Omental fat pad (tissue), 4 donors: ENCODE measurements at places on chromosomes 1 and 21.

GRCh38 chr1:109650609-109651008 lies 5.3 kb upstream of the GSTM4 start:
- DNase-seq = no peak

DNA sequence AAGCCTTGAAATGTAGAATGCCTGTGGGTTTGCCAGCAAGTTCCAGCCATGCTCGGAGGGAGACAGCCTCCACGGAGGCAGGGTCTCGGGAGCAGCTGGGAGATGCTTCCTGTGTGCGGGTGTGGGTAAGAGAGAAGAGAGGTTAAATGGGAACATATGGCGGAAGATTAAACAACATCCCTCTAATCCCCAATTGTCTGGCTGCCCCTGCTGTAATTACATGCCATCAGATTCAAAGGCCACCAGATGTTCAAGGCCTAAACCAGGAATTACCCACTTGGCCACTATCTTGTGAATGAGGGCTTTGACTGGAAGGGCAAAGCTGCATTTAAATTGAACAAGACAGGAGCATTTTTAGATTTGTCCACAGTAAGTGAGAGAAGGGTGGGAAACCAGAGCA lies 81.4 kb upstream of the BACE2 start:
- DNase-seq = no peak

DNA sequence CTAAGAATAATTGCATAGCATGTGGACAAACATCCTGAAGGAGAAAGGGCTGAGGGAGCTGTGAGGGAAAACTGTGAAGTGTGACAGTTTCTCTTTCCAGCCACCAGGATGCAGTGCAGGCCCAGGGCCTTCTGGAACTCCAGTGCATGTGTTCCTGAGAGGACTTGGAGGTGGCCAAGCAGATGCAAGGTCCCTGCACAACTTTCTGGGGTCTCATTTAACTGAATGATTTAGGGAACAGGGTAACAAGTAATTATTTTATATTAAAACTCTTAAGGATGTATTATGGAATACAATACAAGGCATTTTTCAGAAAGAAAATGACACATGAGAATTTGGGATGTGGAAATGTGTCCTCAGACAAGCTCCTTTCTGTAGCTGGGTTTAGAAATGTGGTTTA lies 61.2 kb upstream of the MCOLN3 start:
- DNase-seq = no peak

- no peak for DNase-seq
Measured at GRCh38 chr21:15211491-15212133, 146.8 kb upstream of the NRIP1 start.

DNA sequence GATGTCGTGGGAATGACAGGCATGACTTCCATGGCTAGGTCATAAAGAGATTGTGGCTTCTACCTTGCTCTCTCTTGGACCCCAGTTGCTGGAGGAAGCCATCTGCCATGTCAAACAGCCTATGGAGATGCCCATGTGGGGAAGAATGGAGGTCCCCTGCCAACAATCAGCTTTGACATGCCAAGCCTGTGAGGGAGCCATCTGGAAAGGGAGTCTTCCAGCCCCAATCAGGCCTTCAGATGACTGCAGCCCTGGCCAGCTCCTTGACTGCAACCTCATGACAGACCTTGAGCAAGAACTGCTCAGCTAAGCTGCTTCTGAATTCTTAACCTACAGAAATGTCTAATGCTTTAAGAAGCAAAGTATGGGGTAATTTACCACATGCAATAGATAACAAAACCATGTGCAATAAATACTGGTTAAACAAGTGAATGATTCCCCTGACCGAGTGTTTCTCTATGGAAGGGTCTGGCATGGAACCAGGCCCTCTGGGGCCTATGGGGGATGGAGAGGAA lies 187.1 kb downstream of the HIVEP3 start:
- no peak for DNase-seq

DNA sequence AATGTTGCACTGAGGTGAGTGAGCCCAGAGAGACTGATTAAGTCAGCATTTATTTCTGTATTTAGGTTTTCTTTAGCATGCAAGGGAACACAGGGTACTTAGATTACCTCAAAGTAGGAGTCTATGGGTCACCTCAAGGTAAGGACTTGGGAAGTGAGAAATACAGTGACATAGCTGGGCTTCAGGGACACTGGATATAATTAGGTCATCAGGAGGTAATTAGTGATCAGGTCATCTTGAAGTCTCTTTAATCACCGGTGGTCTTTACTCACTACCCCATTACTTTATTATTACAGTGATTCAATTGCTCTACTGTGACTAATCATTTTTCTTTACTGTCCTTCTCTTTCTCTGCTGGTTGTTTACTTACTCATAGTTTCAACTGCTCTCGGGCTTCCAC lies 59.9 kb upstream of the KCNK1 start:
- no peak for DNase-seq

GRCh38 chr1:193234530-193234929 lies 48.1 kb upstream of the B3GALT2 start:
- DNase-seq = no peak

GRCh38 chr1:196207612-196208217 lies 400.5 kb downstream of the KCNT2 start:
- no peak for DNase-seq

- DNase-seq = no peak
Measured at GRCh38 chr1:29643281-29643680, 407.0 kb downstream of the PTPRU start.

- DNase-seq = no peak
Measured at GRCh38 chr21:44550807-44551206, 498 bp downstream of the KRTAP10-2 start.

DNA sequence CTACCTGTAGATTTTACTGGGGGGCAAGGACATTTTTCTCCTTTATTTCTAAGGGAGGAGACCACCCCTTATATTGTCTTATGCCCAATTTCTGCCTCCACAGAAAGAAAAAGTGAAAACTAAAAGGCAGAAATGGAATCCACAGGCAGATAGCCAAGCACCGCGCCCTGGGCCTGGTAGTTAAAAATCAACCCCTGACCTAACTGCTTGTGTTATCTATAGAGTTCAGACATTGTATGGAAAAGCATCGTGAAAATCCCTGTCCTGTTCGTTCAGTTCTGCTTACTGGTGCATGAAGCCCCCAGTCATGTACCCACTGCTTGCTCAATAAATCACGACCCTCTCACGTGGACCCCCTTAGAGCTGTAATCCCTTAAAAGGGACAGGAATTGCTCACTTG lies 33.7 kb upstream of the IL6R start:
- DNase-seq = no peak

DNA sequence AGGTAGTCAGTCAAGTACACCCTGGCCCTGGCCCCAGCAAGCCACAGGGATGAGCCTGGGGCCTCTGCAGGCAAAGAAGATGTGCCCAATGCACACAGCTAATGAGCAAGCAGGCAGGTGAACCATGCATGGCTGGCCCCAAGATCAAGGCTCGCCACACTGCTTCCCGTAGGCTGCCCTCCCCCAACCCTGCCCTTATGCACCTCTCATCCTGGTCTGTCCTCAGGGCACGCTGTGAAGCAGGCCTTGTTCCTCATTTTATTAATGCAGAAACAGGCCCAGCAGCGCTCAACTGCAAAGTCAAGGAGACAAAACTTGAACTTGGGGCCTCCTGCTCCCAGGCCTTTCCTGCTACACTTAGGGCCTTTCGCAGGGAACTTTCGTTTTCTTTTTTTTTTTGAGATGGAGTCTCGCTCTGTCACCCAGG lies 35.6 kb upstream of the ID3 start:
- no peak for DNase-seq

DNA sequence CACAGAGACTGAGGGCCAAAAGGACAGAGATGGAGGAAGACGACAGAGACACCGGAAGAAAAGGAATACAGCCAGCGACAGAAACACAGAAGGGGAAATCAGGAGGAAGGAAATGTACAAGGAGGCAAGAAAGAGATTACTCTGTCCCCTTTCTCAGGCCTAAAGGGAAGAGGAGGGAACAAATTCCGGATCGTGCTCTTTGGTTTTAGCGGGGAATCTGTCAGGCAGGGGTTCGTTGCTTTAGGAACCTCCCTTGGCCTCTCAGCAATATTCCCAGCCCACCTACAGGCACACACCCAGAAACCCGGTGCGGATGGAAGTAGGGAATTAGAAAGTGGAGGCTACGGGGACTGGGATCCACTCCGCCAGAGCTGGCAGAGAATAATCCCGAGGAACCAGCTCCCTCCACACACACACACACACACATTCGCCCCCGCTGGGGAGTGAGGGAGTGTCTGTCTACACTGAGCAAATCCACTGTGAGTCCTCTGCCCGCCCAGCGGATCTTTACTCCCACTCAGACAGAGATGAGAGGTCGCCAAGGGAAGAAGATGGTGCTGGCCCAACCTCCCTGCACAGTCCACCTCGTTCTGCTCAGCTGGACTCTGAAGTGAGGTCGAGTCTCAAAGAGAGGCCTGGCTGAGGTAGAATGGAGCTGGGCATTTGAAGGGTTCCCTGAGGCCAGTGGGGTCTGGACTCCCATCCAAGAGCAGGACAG lies 5.7 kb downstream of the TAL1 start:
- DNase-seq = no peak

GRCh38 chr1:169835647-169836046 lies 40.9 kb upstream of the METTL18 start:
- DNase-seq = no peak

GRCh38 chr1:230230948-230231773 lies 164.1 kb downstream of the GALNT2 start:
- DNase-seq = no peak

DNA sequence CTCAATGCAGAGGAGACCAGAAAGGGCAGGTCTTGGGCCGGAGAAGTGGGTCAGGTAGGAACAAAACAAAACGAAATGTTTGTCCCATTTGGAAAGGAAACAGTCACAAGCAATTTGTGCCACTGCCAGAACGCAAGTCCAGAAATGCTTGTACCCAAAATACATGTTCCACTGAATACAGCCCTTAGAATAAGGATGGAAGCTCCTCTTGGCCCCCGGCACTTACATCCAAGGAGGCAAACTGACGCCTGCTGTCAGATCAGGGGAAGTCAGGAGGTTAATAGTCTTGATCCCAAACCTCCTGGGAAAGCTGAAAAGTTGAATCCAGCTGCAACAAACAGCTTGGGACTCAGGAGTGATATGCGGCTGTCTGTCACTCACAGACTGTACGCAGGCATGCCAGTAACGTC lies 75.9 kb upstream of the GALNT2 start:
- no peak for DNase-seq

DNA sequence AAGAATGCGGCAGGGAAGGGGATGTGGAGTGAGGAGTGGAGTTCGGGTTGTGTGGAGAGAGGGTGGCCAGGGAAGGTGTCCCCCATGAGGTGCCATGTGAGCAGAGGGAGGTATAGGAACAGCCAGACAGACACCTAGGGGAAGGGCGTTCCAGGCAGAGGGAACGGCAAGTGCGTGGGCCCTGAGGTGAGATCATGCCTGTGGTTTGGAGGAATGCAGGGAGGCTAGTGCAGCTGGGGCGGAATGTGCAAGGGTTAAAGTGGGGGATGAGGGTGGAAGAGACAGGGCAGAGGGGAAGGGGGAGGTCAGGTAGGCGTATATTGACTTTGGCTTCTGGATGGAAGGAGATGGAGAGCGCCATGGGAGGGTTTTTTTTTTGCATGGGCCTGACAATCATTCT lies 31.6 kb upstream of the PADI6 start:
- no peak for DNase-seq

DNA sequence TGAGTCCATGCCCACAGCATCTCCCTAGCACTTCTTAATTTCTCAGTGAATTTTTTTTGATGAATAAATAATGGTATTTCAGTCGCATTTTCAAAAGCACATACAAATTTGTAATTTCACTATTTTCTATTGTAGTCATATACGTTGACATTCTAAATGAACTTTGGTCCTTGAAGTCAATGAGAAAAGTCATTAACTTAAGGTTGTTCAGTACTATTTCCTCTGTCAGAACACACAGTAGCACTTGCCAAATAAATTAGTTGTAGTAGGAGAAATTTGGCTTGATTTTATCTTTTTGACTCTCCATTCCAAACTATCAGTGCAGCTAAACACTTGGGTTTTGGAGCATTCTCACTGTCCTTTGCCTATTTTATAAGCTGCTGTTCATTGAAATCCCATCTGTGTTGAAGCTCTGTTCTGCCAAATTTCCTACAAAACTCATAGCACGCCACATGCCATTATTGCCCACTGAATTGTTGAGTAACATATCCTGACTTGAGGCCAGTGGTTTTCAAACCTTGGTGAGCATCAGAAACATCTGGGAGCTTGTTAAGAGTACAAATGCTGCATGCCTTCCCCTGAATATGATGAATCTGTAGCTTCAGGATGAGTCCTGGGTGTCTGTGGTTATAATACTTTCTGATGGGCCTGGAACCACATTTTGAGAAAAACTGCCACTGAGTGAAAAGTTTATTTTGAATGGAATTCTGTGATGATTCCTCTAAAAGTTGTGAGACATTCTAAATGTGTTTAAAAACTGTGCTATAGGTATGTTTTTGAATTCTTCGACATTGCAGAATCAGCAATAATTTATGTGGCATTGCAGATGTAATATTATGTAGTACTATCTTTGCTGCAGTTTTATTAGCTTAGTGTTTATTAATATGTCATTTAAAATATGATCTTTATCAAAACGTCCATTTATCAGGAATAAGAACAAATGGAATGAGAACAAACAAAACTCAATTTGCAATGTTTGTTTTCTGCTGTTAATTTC lies 78.9 kb downstream of the DNM3 start:
- DNase-seq = no peak

GRCh38 chr1:116874733-116875249 lies 34.9 kb upstream of the PTGFRN start:
- no peak for DNase-seq

DNA sequence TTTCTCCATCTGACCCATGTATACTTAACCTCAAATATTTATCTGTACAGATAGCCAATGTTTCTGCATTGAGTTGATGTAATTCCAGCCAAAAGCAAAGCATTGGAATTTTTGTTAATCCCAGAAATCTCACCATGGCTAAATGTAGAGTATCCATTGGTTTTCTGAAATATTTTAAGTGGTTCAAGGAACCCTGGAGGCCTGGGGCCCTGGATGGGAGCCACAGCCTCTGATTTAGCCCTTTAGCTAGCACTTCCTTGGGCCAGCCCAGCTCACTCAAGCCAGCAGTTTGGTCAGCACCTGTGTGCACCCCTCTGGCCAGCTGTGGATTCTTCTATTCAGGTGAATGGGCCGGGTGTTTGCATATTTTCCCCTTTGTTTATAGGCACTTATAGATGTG lies 18.8 kb upstream of the EPS8L3 start:
- DNase-seq = no peak

GRCh38 chr1:234014208-234014607 lies 109.7 kb downstream of the SLC35F3 start:
- no peak for DNase-seq

- no peak for DNase-seq
Measured at GRCh38 chr1:74590288-74590687, 77.9 kb upstream of the LRRC53 start.
